ENCODE measurements at places on chromosomes 4 and X. TPM values are rescaled to one million over a fixed set of nuclear protein-coding genes. Genes with fewer than 3 reads are reported as not detected.

PCDH7 gene
- total RNA-seq = 2.7 TPM

MGARP gene
- 1.8 TPM for total RNA-seq

GPAT3 gene
- total RNA-seq = 28.5 TPM

SLITRK2 gene
- total RNA-seq = 1.8 TPM

IGSF1 gene
- total RNA-seq = under 0.01 TPM

TEX13D gene
- not detected for total RNA-seq

EGFL6 gene
- not detected for total RNA-seq

GPRASP1 gene
- 1.8 TPM for total RNA-seq

Measured in subcutaneous preadipocyte (primary cell).